ENCODE measurements at places on chromosomes 1 and 21.

GRCh38 chr1:226548256-226549093 is at the start of gene STUM:
Gene STUM (plus strand): TSS chr1:226548764. CDS start chr1:226548905, 141 bp downstream.
- peak; percentile 6 for DNase-seq

DNA sequence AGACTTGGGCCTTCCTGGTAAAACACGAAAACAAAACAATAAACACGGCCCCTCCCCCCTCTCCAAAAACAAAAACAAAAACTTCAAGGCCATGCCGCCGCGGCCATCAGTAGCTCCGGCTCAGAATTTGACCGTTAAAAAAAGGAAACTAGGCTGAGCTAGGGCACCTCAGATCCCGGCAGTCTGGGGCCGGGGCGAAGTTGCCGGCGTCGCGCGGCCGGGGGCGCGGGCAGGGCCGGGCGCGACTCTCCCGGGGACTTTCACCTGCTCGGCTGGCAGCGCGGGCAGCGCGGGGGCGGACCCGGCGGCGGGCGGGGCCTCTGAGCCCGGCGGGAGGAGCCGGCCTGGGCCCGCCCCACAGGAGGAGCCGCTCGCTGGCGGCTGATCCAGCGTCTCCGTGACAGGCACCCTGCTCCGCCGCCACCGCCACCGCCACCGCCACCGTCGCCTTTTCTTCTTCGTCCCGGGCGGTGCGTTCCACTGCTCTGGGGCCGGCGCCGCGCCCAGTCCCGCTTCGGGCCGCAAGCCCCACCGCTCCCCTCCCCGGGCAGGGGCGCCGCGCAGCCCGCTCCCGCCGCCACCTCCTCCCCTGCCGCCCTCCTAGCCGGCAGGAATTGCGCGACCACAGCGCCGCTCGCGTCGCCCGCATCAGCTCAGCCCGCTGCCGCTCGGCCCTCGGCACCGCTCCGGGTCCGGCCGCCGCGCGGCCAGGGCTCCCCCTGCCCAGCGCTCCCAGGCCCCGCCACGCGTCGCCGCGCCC is at the start of gene NOS1AP:
NOS1AP (plus strand) TSS at position 358 of the 760 bp plus-strand sequence. CDS start 487 bp downstream, outside the sequence.
- DNase-seq, result peak; percentile 76

- no peak for DNase-seq
Measured at GRCh38 chr21:31706562-31706961, 25.4 kb downstream of the SCAF4 start.

DNA sequence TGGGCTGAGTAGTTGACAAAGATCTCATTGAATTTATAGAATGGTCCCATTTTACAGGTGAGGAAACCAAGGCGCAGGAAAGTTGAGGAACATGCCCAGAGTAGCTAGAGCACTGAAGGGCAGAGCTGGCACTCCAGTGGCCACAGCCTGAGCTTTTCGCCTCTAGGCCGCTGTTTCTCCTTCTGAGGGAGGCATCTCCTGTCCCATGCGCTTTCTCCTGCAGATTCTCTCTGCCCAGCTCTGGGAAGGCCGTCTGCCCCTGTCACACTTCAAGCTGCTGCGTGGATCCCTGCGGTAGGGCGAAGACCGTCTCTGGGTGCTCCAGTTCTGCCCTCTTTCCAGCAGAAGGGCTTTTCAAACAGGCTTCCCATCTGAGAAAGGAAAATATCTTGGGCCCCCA is 159.9 kb downstream of the ACTL8 start:
- DNase-seq, result no peak

GRCh38 chr1:62590255-62590969 is 6.9 kb upstream of the ANGPTL3 start:
- no peak for DNase-seq

GRCh38 chr1:173202424-173203145 is 4.5 kb downstream of the TNFSF4 start:
- no peak for DNase-seq

DNA sequence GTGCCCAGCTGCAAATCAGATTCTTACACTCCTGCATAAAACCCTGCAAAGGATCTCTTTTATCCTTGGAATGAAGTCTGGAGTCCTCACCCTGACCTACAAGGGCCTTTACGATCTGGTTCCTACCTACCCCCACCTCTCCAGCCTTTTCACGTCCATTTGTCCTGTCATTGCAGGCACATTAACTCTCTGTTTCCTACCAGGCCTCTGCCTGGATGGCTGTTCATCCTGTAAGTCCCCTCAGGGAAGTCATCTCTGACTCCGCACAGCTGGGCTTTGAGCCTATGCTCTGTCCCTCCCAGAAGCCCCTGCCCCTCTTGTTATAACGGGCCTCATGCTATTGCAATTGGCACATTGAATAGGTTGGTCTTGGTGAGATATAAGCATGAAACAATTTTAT is 96.8 kb upstream of the USP24 start:
- DNase-seq, result no peak

DNA sequence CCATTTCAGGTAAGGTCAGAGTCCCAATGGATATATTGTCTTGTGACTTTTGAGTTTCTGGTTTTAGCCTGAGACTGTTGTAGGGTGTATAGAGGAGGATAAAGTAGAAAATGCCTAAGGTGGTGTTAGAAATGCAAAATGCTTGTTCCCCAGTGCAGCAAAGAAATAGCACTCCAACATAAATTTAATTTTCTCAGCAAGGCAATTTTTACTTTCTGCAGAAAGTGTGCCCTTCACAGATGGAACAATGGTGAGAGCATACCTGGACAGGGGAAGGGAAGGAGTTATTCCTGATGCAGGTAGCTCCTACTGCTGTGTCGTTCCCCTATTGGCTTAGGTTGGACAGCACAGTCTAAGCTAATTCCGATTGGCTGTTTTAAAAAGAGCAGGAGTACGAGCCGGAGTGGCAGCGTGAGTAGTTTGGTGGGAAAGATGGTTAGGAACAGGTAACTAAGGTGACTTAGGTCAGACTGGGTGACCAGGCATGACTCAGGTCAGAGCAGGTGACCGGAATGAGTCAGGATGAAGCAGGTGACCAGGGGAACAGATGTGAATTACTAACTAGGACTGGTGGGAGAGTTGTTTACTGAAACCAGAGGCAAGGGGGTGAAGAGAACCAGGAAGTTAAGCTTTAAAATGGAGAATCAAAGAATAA is 21.5 kb downstream of the SPATA45 start:
- no peak for DNase-seq

- no peak for DNase-seq
Measured at GRCh38 chr1:63524201-63524600, 876 bp downstream of the EFCAB7 start.

- no peak for DNase-seq
Measured at GRCh38 chr21:34027721-34028461, 45.5 kb upstream of the MRPS6 start.

- no peak for DNase-seq
Measured at GRCh38 chr1:38898653-38899230, 17.4 kb upstream of the GJA9 start.

DNA sequence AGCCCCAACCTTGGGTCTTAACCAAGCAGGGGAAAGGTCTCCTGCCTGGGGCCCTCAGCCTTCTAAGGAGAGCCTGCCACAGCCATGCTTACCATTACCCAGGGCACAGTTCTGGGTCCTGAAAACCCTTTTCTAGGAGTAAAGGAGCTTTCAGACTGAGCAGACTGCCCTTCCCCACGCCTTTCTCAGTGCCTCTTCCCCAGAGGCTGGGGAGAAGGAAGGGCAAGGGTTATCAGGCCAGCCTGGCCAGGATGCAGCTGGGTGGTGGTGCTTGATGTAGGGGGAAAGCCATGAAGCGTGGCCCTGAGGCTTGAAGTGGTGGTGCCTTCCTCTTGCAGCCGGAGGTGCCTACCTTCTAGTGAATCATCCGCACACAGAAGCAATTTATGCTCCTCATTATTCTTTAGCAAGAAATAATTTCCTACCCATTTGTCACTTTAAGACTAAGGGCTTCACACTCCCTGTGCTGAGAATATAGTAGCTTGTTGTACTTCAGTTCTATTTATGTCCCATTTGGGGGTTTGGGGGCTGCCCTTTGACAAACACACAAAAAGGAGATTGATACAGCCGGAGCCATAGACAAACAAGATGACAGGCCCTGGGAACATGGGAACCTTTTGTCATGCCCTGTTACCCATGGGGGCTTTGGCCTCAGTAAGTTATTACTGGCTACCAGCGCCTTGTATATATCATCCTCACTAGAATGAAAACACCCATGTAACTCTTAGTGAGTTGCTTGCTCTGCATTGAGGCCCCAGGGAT is 40.7 kb downstream of the MAN1C1 start:
- no peak for DNase-seq

- peak; percentile 43 for DNase-seq
Measured at GRCh38 chr1:206470692-206471414, 577 bp downstream of the IKBKE start.

DNA sequence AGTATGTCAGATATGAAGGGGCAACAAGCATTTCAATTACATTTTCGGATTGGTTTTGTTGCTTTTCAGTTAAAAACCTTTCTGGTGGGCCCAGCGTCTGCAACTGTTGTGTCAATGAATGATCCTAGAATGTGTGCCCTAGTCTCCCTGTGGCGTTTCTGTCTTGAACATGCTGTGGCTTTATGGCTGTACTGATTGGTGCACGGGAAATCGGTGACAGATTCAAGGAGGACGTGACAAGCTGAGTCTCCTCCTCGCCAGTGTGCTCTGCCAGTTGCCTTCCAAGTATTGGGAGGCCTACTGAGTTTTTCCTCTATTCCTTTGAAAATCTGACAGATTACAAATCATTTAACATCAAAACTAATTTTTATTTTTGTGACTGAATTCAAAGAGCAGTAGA is 127.6 kb downstream of the ZP4 start:
- no peak for DNase-seq

DNA sequence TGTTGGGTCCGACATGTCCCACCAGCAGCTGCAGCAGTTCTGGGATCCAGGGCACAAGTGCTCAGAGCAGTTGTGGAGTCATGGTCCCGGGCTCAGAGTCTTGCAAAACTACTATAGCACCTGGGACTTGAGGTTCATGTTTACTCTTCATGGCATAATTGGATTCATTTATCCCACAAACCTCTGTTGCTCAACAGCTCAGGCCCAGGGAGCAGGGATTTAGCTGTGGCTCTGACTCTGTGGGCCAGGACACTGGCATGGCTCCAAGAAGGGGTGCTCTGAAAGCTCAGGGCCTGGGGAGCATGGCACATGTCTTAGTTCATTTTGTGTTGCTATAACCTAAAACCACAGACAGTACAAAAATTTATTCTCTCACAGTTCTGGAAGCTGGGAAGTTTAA is 626.7 kb upstream of the ADGRL2 start:
- DNase-seq, result no peak

DNA sequence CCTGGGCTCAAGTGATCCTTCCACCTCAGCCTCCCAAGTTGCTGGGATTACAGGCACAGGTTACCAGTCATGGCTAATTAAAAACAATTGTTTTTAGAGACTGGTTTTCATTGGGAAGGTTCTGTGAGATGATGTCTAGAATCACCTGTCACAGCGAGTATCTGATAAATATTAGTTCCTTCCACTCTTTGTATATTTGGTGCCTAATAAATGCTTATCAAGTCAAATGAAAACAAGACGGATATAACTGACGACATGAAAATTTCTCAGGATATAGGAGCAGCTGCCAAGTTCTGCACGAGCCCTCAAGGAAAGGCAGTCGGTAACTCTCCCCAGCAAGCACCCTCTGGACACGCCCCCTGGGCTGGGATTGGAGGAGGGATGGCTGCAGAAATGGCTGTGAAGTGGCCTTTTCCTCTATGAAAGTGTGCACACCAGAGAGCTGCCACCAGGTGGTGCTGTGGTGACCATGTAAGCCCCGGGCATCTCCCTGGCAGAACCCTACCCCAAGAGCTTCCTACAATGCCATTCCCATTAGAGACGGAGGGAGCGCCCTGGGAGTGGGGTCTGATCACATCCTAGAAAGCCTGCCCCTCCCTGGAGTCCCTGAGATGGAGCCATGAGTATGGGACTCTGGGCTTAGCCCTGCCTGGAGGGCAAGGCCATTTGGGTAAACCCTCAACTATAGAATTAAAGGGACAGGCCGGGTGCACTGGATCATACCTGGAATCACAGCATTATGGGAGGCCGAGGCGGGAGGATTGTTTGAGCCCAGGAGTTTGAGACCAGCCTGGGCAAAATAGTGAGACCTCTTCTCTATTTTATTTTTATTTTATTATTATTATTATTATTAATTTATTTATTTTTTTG is 50.9 kb downstream of the HTR6 start:
- DNase-seq, result peak; percentile 77

DNA sequence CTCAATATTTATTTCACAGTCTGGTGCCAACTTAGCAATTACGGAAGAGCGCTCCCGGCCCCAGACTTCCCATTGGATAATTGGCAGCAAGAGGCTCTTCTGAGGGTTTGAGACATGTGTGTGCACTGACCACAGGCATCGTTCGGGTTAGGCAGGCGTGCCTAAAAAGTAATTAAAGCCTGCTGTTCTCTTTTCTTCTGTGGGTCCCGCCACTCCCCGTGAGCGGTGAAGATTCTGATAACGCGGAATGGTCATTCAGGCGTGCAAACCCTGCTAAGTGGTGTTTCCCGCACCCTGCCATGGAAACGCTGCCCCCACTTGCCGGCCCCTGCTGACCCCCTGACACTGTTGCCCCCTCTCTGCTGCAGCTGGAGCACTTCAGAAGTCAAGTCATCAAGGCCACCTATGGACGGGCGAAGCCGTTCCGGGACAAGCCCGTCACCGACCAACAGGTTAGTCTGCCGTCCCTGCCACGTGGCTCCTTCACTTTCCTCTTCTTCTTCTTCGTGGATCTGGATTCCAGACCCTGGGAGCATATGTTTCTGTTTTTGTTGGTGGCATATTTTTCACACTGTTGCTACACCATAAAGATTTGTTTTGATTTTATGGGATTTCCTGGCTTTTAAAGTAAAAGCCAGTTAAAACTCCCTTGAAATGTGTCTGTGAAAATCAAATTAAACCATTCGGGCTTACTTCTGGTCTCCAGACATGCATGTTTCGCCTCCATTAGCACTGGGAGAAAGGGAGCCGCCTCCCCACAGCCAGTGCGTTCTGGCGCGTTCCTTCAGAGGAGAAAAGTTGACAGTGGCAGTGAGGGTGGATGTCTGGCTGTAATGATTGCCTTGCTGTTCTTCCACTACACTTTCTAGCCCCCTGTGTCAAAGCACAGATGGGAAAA is 79.9 kb downstream of the FHAD1 start:
- DNase-seq, result no peak

GRCh38 chr1:91673613-91674012 is 173.0 kb downstream of the CDC7 start:
- no peak for DNase-seq

DNA sequence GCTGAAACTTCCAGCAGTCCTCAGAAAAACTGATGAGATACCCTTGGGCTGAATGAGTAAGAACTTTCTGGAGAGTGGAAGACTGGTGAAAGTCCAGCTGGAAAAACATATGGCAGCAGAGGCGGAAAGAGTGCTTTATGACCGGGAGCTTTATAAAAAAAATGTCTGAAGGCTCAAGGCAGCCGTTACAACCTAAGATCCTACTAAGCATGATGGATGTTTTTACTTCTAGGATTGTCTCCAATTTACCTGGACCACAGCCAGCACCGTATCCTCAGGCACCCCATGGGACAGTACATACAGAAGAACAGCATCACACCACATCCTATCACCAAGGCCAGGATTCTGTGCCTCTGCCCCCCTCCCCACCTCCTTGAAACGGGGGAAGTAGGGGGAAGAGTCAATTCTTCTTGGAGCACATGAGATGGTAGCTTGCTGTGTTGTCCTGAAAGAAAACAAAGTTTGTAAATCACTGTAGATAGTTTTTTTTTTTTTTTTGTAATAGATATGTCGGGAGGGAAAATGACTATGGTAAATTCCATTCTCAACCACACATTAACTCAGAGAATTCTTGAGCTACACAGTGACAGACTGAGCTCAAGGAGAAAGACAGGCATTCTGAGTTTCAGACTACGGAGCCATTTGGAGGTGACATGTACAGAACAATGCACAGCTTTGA is 11.8 kb upstream of the IRF2BP2 start:
- DNase-seq, result no peak

- no peak for DNase-seq
Measured at GRCh38 chr1:43908858-43909257, 24.7 kb upstream of the ARTN start.
